ENCODE measurements at places on chromosomes 1 and 21.

DNA sequence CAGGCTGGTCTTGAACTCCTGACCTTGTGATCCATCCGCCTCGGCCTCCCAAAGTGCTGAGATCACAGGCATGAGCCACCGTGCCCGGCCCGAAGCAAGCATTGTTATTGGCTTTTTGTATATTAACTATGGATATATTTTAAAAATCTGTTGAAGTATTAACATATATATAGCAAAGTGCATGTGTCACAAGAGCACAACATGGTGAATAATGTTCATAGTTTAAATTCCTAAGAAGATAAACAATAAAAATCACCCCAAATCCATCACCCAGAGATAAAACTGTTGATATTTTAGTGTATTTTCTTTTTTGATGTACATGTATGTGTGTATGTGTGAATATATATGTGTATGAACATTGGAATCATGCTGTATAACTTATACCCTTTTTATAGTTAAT is 9.1 kb upstream of the FOXE3 start:
- DNase-seq: no peak

- no peak for DNase-seq
Measured at GRCh38 chr1:36349839-36350238, 26.4 kb upstream of the EVA1B start.

DNA sequence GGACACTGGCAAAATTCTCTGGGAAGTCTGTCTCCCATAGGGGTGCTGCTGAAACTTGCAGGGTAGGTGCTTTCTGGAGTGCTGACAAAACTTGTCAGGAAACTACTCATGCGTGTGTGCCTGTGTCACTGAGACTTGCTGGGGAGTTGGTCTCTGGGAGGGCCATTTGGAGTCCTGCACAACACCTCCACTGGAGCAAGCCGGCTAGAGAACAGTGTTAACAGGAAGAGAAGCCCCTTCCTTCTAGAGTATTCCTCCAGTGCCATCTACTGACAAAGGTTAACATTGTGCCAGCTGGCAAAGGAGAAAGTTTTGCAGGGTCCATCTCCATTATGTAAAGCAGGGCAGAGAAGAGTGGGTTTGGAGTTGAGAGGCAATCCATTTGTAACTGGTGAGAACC is 30.0 kb downstream of the ZMYM4 start:
- no peak for DNase-seq

GRCh38 chr1:210342986-210343780 is 14.5 kb downstream of the HHAT start:
- DNase-seq: no peak

DNA sequence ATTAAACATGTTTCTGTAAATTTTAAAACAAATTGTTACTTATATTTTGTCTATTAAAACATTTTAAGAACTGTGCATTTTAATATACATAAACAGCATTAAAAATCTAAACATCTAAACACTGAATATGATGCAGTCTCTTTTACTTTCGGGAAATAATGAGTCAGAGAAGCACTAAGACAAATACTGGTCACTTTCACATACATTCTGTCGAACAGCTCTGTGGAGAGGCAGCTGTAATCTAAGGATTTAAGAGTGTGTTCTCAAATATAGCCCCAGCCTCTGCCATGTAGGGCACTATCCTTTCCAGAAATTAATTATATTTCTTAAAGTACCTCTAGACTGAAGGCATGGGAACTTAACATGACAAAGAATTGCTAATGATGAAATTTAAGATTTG is 89.6 kb upstream of the PTGFR start:
- DNase-seq: no peak

DNA sequence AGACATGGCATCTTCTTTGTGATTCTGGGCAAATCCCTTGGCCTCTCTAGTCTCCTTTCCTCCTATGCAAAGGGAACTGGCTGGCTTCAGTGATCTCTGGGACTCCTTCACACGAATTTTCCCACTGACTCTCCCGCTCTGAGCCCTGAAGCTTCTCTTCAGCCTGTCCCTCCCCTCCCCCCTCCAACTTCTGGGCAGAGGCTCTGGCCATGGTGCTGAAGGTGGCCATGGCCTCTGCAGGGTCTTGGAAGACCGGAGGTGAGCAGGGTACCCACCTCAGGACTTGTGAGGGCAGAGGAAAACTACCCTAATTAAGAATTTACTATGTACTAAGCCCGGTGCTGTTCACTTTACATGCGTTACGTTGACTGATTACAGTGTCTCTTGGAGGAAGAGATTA is 29.4 kb upstream of the POU3F1 start:
- DNase-seq: no peak

GRCh38 chr1:229268505-229268904 is 2.4 kb upstream of the RAB4A start:
- peak; percentile 85 for DNase-seq
